Tongue (tissue), 3 donors: ENCODE measurements at places on chromosomes 1 and 21. TPM values are rescaled to one million over a fixed set of nuclear protein-coding genes. Genes with fewer than 3 reads are reported as not detected.

TMPRSS3 gene
- 0.21 TPM for total RNA-seq

ELF3 gene
- total RNA-seq: 122 TPM

LRRIQ3 gene
- total RNA-seq: 0.41 TPM

NR1I3 gene
- not detected for total RNA-seq

VCAM1 gene
- 40.3 TPM for total RNA-seq

LMOD1 gene
- 6.1 TPM for total RNA-seq
